NCI-H510A (cell line): ENCODE measurements at places on chromosomes 2 and 18.

DNA sequence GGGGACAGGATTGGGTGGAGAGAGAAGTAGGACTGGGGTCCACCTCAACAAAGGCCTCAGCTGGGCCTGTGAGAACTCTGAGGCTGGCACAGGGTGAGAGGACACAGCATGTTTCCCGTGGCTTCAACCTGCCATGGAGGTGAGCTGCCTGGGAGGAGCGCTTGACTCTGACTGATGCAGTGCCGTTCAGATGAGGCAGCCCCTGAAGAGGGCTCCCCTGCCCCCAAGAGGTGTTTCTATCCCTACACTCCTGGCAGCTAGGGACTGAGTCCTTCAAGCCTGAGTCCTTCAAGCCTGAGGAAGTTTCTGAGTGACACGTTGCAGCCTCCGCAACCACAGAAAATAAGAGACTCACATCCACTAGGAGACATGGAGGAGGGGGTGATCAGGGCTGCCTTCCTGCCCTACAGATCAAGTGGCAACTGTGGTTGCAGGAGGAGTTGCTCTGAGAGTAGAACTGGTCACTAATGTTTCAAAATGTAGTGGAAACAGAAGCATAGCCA lies 49.6 kb upstream of the TMEM177 start:
- no peak for DNase-seq

DNA sequence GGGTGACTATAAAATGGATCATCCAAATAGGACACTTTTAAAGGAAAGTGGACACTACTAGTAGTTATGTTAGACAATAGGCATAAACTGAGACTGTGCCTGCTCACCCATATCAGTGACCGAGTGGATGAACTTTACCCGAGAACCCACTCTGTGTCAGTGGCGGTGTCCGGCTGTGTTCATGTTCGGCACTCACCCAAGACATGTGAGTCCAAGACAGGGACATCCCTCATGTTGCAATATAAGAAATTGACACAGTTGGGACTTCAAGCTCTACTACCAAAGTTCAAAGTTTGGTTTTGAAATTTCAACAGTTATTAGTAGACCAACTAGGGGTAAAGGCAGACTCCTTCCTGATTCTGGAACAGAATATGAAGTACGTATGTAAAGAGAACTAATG lies 326.3 kb upstream of the TNP1 start:
- DNase-seq: no peak

- DNase-seq: peak; percentile 8
These were observed 615.6 kb upstream of the SOX11 start for GRCh38 chr2:5076599-5076998.

- DNase-seq: no peak
These were observed 168.1 kb upstream of the NCK2 start for GRCh38 chr2:105576440-105577241.

DNA sequence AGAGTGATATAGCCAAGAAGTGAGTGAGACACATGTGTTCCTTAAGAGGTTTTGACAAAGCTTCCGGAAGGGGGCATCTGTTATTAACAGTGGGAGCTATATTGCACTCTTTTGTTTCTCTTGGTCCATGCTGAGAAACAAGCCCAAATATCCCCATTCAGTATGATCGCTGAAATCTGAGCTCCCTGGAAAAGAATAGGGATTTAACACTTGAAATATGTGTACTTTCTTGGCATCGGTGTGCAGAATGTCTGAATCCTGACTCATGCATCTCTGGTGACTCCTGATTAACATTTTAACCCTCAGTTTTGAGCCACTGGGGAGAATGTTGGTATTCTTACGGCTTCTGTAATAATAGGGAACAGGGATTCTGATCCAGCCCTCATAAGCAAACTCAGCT lies 448.1 kb downstream of the TSN start:
- no peak for DNase-seq

DNA sequence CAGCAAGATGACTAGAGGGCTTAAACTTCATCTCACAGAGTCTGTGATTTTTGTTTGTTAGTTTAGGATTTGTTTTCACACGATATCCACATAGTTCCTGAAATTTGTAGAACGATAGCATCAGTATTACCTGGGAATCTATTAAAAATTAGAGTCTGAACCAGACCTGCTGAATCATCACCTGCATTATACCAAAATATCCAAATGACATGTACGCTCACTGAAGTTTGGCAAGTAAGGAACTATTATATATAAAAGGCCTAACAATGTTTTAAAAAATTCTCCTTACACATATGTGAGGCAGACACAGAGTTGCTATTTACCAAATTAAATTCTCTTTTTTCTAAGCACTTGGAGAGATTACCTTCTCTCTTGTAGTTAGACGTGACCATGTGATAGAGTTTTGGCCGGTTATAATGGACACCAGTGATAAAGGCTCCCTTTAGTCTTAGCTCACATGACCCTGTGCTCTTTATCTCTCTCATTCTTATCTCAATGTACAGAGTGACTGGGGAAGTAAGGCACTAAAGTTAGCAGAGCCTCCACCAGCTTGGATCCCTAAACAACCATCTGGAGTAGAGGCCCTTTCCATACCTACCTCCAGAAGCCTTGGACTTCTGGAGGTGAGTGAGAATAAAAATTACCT lies 363.1 kb downstream of the DSC3 start:
- DNase-seq: no peak

GRCh38 chr2:9538000-9538507 lies 17.6 kb downstream of the ADAM17 start:
- no peak for DNase-seq

DNA sequence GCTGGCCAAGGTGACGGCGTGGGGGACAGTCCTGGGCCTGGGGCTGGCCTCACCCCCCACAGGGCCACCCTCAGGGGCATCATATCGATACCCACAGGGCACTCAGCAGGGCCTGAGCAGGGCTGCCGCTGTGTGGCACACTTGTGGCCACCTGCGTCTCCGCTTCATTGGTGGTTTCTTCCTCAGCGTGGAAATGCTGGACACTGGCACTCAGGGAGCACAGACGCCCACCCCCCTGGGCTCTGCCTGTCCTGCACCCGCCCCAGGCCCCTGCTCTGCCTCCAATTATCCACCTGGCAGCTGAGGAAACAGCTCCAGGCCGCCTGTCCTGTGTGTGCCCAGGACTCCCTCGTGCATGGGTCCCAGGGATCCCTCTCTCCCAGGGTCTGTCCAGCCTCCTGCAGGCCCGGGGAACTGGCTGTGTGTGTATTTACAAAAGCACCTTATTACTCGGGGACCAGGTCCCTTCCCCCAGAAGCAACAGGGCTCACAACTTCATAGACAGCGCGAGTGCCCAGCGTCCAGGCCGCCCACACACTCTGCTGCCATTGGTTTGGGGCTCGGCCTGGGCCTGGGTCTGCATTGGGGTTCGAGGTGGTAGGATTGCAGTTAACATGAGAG lies 13.1 kb downstream of the CROCC2 start:
- no peak for DNase-seq

DNA sequence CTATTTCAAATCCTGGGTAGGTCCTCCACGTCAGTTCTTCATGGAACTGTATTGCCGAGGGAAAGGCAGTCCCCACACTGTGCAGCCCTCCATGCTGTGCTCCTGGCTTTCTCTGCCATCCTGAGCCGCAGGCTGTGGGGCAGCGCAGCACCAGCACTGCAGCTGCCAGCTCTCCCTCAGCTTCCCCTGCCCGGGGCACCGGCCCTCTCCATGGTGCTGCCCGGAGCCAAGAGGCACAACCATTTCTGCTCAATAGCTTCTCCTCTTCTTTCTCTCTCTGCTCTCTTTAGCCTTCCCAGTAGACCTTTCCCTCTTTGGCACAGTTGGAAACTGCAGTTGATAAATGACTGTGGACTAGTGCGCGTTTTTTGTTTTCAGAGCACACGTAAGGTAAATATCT lies 12.1 kb downstream of the ANKRD23 start:
- DNase-seq: no peak

- no peak for DNase-seq
These were observed 52.2 kb downstream of the AGAP1 start for GRCh38 chr2:235546151-235546435.

DNA sequence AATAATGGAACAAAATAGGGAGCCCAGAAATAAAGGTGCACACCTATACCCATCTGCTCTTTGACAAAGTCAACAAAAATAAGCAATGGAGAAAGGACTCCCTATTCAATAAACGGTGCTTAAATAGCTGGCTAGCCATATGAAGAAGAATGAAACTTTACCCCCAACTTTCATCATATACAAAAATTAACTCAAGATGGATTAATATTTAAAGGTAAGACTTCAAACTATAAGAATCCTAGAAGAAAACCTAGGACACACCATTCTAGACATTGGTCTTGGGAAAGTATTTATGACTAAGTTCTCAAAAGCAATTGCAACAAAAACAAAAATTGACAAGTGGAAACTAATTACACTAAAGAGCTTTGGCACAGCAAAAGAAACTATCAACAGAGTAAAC lies 139.1 kb downstream of the DNAH7 start:
- DNase-seq: no peak

GRCh38 chr2:9378433-9379390 lies 44.6 kb downstream of the ITGB1BP1 start:
- DNase-seq: no peak

GRCh38 chr18:51323961-51324360 lies 126.5 kb upstream of the MEX3C start:
- DNase-seq: no peak

GRCh38 chr2:137117385-137117784 lies 352.0 kb downstream of the THSD7B start:
- DNase-seq: no peak

- DNase-seq: no peak
These were observed 202.3 kb downstream of the FAM210A start for GRCh38 chr18:13524054-13524453.

GRCh38 chr2:8571792-8572499 lies 109.9 kb upstream of the ID2 start:
- peak; percentile 64 for DNase-seq

DNA sequence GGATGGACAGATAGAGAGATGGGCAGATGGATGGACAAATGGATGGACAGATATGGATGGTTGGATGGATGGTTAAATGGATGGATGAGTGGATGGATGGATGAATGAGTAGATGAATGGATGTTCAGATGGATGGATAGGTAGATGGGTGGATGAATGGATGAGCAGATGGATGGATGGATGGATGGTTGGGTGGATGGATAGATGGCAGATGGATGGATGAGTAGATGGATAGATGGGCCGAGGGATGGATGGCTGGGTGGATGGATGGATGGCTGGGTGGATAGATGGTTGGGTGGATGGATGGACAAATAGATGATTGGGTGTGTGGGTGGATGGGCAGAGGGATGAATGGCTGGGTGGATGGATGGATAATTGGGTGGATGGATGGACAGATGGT lies 98.9 kb upstream of the OTOS start:
- DNase-seq: no peak

DNA sequence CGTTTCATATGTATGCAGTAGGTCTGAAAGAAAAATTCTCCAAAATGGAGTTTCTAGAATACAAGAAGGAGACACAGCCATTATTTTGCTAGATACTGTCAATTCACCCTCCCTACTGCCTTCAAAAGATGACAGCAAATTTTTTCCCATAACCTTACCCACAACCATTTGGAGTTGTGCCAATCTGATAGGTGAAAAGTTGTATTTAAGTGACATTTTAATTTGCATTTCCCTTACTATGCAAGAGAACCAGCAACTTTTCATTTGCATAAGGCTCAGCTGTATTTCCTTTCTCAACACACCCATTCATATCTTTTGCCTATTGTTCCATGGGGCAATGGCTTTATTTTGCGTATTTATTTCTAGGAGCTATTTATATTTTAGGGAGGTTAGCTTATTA lies 31.4 kb upstream of the IL18RAP start:
- no peak for DNase-seq

GRCh38 chr2:217517402-217517801 lies 485.4 kb downstream of the TNS1 start:
- no peak for DNase-seq

- no peak for DNase-seq
These were observed 499.2 kb downstream of the CNTNAP5 start for GRCh38 chr2:124524155-124524915.

DNA sequence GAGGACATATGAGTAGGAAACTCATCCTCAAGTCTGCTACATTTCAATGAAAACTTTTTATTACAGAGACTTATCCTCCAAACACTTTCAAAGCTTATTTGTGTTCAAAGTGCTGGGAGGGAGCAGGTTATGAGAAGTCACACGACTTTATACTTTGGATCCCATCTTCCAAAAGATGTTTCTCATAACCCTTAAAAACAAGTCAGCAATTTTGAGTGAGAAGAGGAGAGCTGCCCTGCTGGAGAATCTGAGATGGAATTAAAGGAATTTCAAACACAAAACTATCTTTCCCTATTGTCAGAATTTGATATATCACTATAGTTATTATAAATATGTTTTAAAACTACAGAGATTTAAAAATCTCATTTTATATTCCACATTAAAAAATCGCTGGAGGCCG lies 45.8 kb downstream of the ROCK2 start:
- no peak for DNase-seq

DNA sequence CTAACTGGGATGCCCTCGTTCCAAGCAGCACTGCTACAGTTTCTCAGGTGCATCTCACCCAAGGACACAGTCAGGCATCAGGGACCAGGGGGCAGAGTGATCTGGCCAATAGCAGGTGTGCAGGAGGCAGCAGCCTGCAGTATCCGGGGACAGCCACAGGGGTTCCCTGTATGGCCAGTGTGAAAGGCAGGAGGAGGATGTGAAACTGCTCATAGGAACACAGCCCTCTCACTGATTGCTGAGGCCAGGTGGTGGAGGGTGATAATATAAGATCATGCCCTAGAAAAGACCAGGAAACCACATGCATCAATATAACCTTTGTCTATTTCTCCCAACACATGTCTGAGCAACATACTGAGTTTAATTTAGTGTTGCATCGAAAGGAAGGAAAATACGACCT lies 112.7 kb upstream of the TACR1 start:
- DNase-seq: peak; percentile 11

DNA sequence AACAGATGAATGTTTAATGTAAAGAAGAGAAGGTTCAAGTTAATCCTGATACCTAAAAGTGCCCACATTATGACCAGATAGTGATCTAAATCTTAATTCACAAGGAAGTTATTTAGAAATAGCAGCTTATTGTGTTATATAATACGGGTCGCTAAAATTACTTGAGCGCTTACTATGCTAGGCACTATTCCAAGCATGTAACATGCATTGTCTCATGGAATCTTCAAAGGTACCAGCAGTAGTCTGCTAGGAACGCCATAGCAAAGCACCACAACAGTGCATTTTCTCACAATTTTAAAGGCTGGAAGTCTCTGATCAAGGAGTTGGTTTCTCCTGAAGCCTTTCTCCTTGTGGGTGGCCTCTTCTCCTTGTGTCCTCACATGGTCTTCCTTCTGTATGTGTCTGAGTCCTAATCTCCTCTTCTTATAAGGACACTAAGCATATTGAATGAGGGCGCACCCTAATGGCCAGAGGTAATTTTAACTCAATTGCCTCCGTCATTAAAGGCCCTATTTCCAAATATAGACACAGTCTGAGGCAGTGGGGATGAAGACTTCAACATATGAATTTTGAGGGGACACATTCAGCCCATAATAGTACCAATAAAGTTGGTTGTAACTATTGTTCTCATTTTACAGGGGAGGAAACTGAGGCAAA lies 118.4 kb downstream of the LRRC30 start:
- no peak for DNase-seq

GRCh38 chr2:768451-768850 lies 91.2 kb upstream of the TMEM18 start:
- DNase-seq: no peak
